ENCODE measurements at places on chromosomes 12 and 14. TPM values are rescaled to one million over a fixed set of nuclear protein-coding genes. Genes with fewer than 3 reads are reported as not detected.

The RD3L gene
- not detected for total RNA-seq

The CYP46A1 gene
- 0.37 TPM for total RNA-seq

The FAM186B gene
- 0.19 TPM for total RNA-seq

The RBP5 gene
- not detected for total RNA-seq

The SCYL2 gene
- total RNA-seq: 51.8 TPM

DNA sequence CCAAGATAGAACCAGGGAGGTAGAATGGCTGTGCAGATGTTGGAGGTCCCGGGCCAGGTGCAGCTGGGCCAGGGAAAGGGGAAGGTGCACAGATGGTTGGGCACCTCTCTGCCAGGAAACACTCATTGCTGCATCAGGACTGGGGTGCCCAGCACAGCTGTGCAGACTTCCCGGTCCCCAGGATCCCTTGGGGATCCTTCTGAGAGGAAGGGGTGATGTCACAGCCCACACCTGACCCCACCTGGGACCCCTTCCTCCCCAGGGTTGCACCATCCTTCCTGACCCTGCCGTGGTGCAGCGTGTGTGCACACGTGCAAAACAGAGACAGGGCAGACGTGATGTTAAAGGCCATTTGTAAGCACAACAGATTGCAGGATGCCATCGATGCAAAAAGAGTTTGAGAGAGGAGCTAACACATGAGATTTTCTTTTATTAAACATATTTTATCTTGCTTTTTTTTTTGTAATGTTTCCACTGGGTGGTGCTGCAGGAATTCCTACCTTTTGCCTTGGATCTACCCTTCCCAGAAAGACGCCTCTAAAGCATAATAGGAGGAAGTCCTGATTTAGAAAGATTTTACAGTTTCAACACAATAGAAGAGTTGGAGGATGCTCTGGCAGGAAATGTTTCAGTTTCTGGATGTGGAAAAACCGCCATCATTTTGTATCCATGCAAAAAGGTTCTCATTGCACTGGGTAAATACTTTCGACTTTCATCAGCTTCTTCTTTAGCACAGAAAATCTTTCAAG, 14.8 kb downstream of the ELK3 start:
- no peak for DNase-seq

- DNase-seq: no peak
These were observed 217.6 kb upstream of the MYL2 start for GRCh38 chr12:111138016-111138415.

GRCh38 chr12:3035171-3035570, 42.0 kb upstream of the TSPAN9 start:
- no peak for DNase-seq
